T-helper 9 cell (primary cell): ENCODE measurements at places on chromosomes 7 and 10.

DNA sequence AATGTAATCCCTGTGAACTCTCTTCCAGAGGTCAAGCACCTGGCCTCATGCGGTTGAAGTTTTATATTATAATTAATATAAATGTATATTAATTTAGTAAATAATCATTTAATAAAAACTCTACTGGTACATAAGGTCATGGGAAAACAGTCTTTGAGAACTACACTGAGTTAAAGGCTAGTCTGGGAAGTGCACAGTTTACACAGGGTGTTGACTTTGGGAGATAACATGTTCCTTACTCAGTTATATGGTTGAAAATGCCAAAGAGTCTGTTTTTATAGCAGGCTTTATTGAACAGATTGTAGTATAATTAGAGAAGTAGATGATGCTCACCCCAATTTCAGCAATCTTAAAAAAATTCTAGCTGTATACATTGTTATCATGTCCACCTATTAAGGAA lies 735.9 kb downstream of the GATA3 start:
- no peak for DNase-seq

DNA sequence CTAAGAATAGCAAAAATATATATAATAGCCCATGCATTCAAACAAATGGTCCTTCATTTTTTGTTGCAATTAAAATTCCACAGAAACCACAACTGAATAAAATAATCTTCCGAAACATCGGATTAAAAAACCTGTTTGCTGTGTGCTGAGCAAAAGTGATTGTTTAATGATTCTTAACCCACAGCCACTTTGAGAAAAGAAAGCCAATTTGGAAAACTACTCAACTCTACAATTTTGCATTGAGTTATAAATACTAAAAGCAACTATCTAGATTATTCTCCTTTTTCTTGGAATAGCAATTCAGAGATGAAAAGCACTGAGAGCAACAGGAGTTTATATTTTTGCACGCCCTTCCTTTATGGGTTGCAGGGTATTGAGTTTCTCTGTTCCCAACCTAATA lies 8.0 kb downstream of the ADRB1 start:
- no peak for DNase-seq

GRCh38 chr10:9294865-9295264 lies 1240.4 kb downstream of the GATA3 start:
- no peak for DNase-seq

GRCh38 chr10:73862011-73862410 lies 12.3 kb downstream of the CAMK2G start:
- DNase-seq: no peak

GRCh38 chr10:69329721-69330178 lies 51.5 kb downstream of the HK1 start:
- no peak for DNase-seq

- DNase-seq: no peak
Observed at GRCh38 chr7:157357129-157358040, 20.6 kb downstream of the DNAJB6 start.

- no peak for DNase-seq
Observed at GRCh38 chr7:139452958-139453672, 30.4 kb downstream of the KLRG2 start.

- DNase-seq: no peak
Observed at GRCh38 chr10:16792675-16793074, 24.5 kb downstream of the RSU1 start.

- DNase-seq: no peak
Observed at GRCh38 chr7:3882782-3883181, 581.7 kb downstream of the SDK1 start.

- no peak for DNase-seq
Observed at GRCh38 chr7:82291931-82292330, 151.6 kb downstream of the CACNA2D1 start.

- peak; percentile 6 for DNase-seq
Observed at GRCh38 chr10:71486484-71487114, 89.9 kb downstream of the CDH23 start.

DNA sequence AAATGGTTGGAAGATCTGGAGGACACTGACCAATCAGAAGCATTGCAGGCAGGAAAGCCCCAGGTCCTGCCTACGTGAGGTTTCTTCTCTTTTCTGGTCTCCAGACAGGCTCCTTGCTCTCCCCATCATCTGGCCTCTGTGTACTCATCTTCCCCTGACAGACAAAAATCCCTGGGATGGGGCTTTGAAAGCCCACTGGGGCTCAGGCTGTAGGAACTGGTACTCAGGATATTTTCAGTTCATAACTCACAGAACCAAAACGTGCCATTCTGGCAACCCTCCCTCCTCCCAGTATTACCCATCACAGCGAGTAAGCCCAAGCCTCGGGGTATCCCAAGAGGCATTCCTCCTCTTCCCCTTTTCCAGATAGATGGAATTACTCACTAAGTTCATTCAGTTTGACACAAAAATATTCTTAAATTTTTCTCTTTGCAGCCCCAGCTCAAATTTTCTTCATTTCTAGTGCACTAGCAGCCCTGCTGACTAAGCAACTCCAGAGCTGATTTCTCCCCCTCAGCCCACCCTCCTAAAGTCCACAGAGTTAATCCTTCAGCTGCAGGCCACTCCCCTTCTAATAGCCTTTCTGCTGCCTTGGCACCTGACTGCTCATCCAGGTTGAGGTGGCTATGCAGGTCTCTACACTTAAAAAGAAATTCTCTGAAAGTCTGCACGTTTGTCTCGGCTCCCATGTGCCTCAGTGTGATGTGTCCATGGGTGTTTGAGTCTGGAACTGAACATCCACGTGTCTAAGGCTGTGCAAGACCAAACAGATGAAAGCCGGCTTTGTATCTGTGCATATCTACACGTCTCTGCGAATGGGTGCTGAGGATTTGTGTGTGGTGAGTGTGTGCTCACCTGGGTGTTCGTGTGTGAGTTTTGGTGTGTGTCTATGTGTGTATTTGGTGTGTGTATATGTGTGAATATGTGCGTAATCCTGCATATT lies 331.4 kb downstream of the CCSER2 start:
- no peak for DNase-seq

GRCh38 chr10:28997734-28998133 lies 291.1 kb upstream of the LYZL1 start:
- no peak for DNase-seq

GRCh38 chr7:7416031-7416858 lies 119.4 kb downstream of the COL28A1 start:
- no peak for DNase-seq

GRCh38 chr7:54881816-54882520 lies 123.0 kb upstream of the SEC61G start:
- DNase-seq: no peak

GRCh38 chr10:130630135-130630534 lies 493.9 kb downstream of the GLRX3 start:
- DNase-seq: no peak

- no peak for DNase-seq
Observed at GRCh38 chr10:28431139-28431538, 101.8 kb upstream of the WAC start.

- no peak for DNase-seq
Observed at GRCh38 chr7:64581926-64582894, 19.3 kb upstream of the ZNF680 start.

GRCh38 chr7:85890244-85890811 lies 703.5 kb upstream of the SEMA3D start:
- DNase-seq: no peak

DNA sequence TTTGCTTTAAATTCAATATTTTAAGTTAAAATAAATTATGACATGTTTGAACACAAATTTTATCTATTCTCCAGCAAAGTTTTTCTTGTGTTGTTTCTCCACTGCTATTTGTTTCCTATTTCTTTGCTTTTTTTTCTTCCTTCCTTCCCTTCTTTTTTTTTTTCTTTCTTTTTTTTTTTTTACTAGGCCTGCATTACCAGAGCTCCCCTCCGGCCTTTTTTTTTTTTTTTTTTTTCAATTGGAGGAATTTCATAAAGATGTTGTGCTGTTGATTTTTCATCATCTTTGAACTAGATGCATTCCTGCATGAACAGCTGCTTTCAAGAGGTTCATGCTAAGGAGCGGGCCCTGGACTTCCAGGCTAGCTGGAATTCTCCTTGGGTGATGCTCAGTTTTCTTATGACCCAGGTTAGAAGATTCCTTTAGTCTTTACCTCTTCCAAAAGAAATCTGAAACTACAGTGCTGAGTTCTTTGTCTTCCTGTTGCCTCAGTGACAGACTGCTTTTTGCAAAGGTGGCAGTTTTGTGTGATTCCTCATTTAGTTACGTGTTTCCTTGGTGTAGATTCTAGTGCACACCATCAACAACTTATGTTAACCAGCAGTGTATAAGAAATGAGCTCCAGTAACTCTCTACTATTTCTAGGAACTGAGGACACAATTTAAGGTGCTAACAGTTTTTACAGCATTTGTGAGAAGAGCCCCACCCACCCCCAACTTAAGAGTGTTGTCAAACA lies 4.8 kb upstream of the CAMK1D start:
- no peak for DNase-seq

- no peak for DNase-seq
Observed at GRCh38 chr10:8986975-8987374, 932.5 kb downstream of the GATA3 start.

GRCh38 chr7:34130558-34131295 lies 225.4 kb downstream of the BMPER start:
- no peak for DNase-seq

GRCh38 chr7:20220293-20220761 lies 3.1 kb upstream of the MACC1 start:
- no peak for DNase-seq

DNA sequence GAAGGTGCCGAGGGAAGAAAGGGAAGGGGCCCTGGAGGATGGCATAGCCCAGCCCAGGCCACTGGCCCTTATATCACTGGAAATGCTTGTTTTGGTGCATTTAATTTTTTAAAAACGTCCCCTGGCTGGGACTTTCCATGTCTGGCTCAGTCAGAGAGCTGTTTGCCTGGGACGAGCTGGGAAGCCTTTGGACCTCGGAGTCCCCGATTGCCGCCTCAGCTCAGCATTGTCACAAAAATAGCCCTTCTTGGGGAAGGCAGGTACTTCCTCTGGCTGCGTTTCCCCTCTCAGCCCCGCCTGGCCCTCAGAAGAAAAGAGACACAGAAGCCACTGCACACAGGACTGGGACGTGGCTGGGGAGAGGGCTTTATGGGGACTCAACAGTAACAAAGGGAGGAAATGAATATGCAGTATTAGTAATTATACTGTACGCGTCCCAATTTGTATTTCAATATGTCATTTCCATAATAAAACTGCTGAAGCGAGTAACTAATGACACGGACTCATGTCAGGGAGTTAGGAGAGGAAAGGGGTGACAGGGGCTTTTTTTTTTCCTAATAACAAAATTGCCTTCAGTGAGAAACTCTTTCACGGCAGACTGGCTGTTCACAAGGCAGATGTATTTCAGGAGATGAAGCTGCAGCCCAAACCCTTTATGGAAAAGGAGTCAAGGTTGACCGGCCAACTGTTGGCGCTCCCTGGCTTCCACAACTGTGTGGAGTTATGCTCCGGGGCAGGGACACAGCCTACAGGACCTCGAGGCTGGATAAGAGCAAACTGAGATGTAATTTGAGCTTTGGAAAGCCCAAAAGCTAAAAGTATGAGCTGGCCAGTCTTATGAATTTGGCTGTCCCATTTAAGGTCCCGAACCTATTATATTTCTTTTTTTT lies 31.0 kb upstream of the MXI1 start:
- no peak for DNase-seq
